ENCODE measurements at places on chromosomes 11 and 22.

DNA sequence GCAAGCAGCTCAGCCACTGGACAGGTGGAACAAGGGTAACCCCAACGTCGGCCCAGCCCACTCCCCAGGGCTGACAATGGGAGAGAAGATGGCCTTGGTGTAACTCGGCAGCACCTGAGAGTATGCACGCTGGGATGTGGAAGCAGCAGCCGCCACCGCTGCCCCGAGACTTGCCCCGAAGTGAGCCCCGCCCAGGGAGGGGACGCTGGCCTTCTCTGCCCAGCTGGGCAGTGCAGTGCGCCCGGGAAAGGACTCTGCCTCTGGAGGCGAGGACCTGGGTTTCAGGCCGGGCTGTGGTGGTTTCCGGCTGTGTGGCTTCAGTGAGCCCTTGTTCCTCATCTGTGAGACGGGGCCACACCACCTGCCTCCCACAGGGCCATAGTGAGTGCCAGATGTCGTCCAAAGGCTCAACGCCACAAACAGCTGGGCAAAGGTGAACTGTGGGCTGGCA is 8.6 kb upstream of the POLDIP3 start:
- DNase-seq: no peak

DNA sequence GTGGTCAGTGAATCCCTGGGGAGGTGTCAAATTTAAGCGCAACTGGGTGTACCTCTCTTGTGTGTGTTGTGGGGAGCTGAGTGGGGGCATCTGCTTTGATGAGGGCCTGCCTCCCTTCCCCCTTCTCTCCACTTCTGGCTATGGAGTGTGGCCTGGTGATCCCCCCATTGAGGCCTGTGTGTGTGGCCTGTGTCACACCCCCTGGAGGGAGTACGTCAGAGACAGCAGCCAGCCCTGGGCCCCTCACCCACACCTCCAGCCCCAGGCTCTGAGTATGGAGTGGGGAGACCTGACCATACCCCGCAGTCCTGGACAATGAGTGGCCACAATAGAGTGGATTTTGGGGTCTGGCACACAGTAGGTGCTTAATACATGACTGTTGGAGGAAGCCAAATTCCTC is 51.4 kb upstream of the EIF3D start:
- no peak for DNase-seq

DNA sequence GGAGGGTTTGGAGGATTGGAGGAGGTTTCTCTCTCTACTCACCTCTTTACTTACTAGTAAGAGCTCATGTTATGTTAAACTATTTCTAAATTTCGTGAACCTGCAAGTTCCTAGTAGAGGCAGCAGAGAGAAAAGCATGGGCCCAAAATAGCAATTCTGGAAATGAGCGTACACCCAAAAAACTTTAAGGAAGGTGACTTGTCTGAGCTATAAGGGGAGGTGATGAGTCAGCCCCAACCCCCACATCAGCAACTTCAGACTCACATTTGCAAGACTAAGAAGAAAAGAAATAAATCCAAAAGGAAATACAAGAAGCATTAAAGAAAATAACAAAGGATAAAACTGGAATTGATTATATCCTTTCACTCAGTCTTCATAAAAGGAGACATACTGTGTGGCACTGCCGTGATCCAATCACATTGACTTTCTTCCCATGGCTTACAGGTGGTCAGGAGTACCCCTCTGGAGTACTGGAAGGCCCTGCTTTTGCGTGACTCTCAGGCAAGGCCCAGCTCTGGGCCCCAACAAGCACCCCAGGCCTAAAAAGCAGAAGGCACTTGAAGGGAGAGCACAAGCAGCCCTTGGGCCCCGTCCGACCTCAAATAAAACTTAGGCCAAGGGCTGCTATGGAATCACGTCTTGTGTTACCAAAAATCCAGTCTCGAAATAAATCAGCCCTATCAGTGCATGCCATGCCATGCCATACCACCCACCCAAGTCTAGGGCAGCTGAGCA is 14.3 kb downstream of the PACSIN2 start:
- DNase-seq: no peak

DNA sequence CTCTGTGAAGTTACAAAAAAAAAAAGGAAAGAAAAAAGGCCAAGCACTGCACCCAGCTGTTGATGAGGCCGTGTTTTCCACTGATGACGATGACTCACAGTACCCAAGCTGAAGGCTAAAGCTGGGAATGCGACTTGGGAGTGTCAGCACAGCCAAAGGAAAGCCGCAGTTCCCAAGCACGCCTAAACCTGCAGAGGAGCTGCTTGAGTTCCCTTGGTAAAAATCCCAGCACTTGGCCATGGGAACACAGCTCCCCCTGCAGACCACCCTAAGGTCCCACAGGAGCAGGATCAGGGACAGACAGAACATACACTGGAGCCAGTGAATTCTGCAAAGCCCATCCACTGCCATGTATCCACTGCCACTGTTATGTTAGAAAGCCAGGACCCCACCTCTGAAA is 39.9 kb downstream of the SERGEF start:
- DNase-seq: no peak

DNA sequence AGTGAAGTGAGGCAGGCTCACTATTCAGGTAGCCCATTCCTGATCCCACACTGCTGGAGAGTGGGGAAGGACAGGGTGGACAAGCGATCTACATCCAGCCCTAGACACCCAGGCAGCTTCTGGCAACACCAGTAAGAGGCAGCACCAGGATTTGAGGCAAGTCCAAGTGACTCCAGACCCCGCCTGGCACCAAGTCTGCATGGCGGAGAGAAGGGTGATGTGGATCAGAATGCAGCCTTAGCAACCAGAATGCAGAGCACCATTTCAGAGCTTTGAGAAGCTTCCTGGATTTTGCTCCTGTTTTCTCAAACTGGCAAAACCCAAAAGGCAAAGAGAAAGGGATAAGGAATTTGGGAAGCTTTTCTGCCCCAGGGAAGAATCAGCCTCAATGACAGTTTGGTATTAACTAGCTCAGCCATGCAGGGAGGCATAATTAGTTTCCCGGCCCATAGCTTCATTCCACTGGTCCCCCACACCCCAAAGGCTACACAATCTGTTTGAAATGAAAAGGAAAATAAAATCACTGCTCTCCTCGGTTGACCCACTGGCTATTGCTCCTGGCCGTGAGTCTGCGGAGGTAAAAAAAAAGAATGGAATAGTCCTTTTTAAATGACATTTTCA is 17.3 kb downstream of the GALNT18 start:
- DNase-seq: no peak

- no peak for DNase-seq
Measured at GRCh38 chr11:121131656-121132055, 30.6 kb downstream of the TECTA start.

- DNase-seq: no peak
Measured at GRCh38 chr11:123302751-123303195, 107.7 kb upstream of the CLMP start.

DNA sequence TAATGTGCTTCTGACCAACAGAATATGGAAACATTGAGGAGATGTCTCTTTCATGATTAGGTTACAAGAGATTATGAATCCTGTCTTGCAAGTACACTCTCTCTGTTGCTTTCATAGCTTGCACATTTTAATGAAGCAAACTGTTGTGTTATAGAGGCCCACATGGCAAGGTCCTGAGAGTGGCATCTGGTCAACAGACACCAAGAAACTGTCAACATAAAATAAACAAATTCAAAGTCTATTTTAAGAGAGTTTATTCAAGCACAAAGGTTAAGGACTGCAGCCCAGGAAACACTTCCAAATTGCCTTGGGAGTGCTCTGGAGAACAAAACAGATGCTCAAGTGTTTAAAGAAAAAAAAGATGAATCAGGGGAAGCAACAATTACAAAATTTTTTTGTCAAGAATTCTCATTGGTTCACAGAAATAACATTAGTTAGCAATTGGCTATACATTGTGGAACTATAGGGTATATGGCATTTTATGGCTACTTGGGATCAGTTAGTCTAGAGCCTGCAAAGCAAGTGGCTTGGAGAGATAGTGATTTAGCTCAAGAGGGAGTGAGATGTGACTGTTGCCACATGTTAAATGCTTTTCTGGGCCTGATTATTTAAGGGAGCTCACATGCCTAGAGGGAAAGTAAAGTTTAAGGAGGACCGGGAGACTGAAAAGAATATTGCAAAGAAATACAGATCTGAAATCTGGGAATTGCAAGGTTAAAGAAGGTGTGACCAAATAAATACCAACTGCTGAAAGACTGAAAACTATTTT is 54.6 kb downstream of the CTSC start:
- DNase-seq: no peak

DNA sequence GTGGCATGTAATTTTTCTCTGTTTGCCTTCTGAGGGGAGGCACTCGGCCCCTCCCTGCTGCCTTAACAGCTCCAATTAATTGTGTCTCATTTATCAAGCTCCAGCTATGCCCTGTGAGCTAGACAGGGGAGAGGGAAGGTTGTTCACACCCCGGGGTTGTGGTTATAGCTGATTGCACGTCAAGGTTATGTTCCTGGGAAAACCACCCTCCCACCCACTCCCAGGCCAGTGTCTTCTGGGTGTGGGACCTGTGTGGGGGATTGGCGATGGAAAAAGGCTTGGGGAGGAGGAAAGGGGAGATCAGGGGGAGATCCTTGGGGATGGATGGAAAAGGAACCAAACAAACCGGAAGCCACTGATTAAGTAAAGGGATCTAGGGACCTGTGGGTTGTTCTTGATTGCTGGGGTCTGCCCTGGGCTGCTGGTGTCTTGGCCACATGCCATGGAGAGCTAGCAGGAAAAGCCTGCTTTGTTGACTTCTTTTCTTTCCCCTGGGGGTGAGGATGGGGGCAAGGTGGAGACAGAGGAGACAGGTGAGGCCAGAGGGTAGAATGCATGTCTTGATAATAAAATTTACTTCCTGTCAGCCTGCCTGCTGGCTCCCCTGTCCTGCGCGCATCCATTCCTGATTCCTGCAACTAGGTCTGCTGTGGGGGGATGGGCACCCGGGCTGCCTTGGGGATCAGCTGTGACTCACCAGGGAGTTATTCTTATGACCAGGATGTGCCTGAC is 13.5 kb upstream of the SORL1-AS1 start:
- no peak for DNase-seq

DNA sequence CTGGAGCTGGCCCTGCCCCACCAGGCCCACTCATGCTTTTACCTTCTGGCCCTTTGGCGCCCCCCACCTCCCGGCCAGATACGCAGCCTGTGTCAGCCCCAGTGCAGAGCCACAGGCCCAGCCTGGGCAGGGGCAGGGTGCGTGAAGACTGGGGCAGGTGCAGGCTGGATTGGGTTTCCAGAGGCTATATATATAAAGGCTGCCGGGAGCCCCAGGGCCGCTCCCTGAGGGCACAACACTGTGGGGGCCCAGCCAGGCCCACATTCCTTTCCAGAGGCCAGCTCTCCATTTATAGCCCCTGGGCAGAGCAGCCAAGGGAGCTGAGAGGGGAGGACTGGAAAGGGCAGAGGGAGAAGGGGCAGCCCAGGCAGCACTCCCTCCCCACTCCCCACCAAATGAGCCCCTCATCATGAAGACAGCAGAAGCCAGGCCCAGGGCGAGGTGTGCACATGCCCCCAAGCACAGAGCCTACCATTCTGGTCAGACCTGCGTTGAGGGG is 5.0 kb upstream of the MYOD1 start:
- no peak for DNase-seq

DNA sequence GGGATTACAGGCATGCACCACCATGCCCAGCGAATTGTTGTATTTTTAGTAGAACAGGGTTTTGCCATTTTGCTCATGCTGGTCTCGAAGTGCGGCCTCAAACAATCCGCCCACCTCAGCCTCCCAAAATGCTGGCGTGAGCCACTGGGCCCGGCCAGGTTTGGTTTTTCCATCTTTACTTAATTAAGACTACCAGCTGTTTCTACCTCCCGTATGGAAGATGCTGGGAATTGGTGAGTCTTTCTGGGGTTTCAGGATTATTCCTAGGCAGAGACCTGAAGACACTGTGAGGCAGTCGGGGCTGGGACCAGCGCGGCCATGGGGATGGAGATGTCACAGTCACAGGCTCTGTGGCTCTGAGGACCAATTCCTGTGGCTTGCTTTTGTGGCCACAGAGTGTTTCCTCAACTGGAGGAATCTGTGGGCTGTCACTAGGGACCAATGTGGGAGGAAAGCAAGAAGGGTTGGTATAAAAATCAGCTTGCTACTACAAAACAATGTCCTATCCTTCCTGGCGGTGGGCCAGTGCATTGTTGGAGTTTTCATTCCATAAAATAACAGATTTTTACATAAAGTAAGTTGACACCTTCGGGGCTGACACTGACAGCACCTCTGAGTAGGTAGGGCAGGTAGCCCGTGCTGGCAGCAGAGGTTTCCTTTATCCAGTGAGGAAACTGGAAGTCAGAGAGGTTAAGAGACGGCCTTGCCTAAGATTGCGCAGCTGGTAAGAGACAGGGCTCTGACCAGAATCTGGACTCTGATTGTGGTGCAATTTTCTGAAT is 8.4 kb upstream of the FTH1 start:
- DNase-seq: no peak

DNA sequence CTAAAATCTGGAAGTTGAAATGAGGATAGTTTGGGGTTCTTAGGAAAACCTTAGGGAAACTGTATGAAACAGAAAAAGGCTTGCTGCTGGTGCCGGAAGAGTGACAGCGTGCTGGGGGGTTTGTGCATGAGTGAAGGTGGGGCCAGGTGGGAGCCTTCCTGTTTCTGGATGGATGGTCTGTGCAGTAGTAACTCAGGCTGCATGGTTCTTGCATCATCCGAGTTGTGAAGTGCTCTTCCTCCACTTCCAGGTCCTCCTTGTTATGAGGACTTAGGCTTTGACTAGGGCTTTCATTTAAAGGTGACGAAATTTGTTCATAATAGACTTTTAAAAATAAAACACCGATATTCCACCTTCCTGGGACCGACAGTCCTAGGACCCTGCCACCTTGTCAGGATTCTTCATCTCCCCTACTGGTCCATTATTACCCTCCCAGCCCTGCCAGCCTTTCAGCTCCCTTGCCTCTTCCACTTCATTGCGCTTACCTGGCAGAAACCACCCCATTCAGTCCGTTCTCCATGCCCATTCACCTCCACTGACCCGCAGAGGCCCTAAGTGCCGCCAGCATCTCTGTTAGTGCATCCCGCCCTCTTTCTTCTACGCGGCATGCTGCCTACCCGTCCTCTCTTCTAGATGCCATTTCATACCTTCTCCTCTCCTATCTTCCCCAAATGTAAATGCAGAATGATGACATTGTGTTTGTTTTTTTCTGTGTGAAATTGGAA is 47.3 kb downstream of the PPFIA1 start:
- DNase-seq: no peak

DNA sequence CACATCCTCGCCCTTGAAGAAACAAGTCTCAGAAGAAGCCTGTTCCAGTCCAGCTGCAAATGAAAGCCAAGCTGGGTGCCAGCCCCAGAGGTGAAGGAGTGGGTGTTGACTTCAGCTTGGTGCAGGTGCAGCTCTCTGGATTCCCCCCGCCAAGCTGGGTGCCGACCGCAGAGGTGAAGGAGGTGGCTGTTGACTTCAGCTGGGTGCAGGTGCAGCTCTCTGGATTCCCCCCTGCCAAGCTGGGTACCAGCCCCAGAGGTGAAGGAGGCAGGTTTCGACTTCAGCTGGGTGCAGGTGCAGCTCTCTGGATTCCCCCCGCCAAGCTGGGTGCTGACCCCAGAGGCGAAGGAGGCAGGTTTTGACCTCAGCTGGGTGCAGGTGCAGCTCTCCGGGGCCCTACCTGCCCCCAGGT is 1234.0 kb downstream of the TBC1D22A start:
- no peak for DNase-seq
